ENCODE measurements at places on chromosomes 13 and 19.

DNA sequence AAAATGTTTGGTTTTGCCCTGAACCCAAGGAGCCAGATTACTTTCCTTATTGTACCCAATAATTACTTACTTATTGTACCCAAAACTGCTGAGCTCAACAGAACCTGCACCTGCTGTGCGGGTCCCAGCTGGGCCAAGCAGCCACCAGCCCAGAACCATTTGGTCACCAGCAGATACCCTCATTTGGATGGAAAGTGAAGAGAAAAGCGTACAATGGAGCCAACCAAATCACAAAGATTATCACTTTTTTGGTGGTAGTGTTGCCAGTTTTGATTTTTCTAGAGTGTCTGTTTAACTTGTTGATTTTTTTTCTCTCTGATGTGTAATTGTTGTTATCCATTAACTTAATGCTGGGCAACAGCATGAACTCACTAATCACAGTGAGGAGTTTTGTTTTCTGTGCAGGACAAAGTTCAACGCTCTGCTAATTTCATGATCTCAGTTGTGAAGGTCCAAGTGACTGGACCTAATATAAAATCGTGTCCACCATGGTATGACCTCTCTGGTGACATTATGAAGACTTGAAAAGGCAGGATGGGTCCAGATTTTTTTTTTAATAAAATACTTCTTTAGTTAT is 23.8 kb downstream of the SPATA13 start:
- DNase-seq = no peak

- DNase-seq = peak; percentile 73
These were observed 6.2 kb downstream of the ZNF763 start for GRCh38 chr19:11971041-11971440.

GRCh38 chr19:48741129-48741999 is 954 bp upstream of the RASIP1 start:
- DNase-seq = peak; percentile 19

DNA sequence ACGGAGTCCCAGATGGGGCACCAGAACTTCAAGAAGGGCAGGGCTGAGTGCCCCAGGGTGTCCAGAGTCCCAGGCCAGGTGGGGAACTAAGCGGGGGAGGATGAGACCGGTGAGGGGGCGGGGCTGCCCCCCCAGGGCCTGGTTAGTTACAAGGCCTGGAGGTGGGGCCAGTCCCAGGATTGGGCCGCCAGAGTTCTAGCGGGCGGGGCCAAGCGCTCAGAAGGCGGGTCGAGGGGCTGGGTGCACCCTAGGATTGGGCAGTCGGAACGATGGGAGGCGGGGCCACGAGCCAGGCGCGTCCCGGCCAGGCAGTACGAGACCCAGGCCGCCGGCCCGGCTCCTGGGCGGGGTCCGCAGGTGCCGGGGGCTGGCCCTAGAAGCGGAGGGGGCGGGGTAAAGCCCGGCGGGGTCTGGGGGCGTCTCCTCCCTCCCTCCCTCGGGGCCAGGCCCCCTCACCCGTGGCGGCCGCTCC is 571 bp downstream of the ZNF653 start:
- DNase-seq = peak; percentile 94

DNA sequence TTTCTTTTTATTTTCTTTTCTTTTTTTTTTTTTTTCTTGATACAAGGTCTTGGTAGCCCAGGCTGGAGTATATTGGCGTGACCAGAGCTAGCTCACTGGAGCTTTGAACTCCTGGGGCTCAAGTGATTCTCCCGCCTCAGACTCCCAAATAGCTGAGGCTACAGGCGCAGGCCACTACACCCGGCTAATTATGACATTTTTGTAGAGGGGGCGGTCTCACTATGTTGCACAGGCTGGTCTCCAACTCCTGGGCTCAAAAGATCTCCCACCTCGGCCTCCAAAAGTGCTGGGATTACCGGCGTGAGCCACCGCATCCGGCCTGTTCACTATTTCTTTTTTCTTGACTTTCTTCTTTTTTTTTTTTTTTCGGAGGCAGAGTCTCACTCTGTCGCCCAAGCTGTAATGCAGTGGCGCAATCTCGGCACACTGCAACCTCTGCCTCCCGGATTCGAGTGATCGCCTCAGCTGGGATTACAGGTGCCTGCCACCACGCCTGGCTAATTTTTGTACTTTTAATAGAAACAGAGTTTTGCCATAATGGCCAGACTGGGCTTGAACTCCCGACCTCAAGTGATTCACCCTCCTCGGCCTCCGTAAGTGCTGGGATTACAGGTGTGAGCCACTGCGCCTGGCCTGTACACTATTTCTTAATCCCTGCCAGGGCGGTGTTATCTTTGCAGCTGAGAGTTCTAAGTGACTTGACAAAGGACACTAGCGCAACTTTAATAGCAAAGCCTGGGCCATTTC is 37.1 kb upstream of the LSM14A start:
- no peak for DNase-seq

DNA sequence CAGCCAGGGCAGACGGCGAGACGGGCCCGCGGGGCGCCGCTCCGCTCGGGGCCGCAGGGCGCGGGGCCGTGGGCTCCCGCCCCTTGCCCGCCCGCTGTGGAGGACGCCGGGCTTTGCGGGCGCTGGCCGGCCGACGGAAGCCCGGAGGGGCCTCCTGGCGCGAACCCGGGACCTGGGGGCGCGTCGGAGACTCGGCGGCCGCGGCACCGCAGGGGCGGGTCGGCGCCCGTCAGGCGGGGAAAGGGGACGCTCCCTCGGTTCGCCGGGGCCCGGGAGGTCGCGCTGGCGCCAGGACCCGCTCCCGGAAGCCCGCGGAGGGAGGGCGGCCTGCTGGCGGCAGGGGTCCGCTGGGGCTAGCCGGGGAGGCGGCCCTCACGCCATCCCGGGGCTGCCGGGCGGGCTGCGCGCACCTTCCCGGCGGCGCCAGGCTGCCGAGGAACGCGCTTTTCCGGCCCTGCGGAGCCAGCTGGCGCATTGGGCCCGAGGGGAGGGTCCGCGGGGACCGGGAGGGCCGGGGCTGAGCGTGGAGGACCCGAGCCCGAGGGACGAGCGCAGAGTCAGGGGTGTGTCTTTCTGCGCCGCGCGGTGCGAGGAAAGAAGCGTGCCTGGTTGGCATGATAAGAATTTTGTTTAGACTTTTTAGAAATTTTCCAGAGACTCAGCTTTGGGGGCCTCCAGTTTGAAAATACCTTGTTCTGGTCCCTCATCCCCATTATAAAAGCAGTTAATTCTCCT is 511 bp downstream of the GARRE1 start:
- DNase-seq = peak; percentile 28

GRCh38 chr13:74070513-74070912 is 63.7 kb downstream of the KLF12 start:
- DNase-seq = no peak

GRCh38 chr13:108034909-108035410 is 180.4 kb downstream of the LIG4 start:
- DNase-seq = no peak

DNA sequence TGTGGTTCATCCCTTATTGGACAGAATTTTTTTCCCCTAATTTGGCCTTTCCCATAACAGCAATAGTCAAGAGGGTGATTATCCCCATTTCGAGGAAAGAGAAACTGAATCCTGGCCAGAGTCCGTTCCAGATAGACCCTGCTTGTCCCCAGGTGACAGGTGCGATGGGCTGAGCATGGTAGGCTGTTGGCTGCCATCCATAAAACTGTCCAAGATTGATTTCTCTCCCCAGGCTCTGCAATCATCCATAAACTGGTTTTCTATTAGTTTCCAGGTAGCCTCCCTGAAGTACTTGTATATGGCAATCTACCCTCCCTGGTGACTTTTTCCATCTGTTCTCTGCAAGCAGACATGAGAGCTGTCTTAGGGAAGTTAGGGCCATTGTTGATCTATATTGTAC is 25.4 kb downstream of the SERP2 start:
- DNase-seq = no peak

DNA sequence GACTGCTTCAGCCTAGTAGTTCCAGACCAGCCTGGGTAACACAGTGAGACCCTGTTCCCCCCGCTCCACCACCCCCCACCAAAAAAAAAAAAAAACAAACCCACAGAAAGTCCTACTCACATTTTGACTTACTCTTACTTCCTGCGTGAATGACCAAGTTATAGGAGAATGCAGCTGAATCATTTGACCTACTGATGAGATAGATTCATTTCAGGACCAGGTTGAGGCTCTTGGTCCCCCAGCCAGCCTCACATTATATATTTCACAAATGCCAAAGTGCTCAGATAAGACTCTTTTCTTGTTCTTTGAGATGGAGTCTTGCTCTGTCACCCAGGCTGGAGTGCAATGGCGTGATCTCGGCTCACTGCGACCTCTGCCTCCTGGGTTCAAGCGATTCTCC is 70.2 kb downstream of the KLF5 start:
- DNase-seq = no peak

- DNase-seq = no peak
These were observed 703 bp downstream of the KLF16 start for GRCh38 chr19:1862424-1863327.

GRCh38 chr19:50359328-50359818 is 6.1 kb downstream of the NAPSA start:
- DNase-seq = no peak

GRCh38 chr19:17841810-17842662 is 5.7 kb downstream of the JAK3 start:
- no peak for DNase-seq

DNA sequence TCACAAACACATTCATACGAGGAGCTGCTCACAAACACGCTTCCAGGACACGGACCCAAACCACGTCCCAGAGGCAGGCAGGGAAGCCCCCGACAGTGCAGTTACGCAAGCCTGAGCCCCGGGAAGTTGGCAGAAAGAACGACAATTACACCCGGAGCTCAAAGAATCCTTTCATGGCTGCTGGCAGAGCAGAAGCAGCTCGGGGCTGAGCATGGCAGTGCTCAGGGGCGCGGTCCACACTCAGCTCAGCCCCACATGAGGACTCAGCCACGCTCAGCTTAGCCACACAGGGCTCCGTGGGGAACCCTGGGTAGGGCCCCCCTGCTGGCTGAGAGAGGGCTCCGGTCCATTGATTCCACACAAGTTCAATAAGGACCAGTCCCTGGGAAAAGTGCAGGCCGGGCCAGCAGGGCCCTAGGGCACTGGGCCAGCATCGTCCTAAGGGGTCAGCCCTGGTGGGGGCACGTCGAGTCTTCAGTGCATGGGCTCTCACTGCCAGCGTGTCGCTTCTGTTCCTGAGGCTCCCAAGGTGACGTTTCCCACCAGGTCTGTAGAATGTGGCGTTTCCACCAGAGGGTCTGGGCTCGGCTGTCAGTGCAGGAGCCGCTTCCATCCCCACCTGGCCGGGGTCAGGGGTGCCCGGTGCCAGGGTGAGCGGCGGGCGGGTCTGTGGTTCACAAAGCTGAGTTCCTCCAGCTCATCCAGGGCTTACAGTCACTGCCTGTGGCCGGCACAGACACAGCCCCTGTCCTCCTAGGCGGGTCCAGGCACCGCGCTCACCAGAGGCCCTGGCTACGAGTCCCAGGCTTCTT is 23.1 kb downstream of the GAS6 start:
- no peak for DNase-seq

DNA sequence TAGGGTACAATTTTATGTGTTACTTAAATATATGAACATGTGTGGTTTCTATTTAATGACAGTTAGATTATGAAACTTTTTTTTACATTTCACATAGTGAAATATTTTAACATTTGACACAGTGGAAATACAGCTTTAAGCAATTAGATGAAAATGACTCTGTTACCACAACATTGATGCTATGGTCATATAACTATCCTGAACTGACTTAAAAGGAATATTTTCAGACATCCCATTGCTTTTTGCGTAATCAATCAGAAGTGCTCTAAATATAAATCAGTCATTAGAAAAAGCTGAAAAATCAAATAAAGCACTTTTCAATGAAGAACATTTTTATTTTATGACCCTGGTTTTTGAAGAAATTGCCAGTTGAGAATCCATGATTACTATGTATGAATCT is 80.3 kb downstream of the UFM1 start:
- DNase-seq = no peak

- no peak for DNase-seq
These were observed 14.6 kb downstream of the HS6ST3 start for GRCh38 chr13:96104516-96104915.

- DNase-seq = no peak
These were observed 1.4 kb upstream of the SAMD1 start for GRCh38 chr19:14091813-14092462.

GRCh38 chr13:46810440-46810839 is 13.5 kb upstream of the ESD start:
- no peak for DNase-seq

DNA sequence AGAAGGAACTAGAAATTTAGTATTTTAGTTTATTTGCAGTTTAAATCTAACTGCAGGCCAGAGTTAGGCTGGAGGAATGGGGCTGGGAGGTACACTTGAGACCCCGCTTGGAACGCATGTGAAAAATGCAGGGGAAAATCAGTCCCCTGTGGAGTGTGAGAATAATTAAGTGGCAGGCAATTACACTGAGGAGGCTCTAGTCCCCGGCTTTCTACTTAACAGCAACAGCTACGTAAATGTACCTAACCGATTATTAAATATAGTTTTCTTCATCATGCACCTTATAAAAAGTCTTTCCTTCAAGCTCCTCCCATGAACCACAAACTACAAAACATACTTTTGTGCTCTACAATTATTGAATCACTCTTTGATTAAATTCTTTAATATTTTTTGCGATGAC is 804 bp downstream of the ZNF708 start:
- no peak for DNase-seq

- peak; percentile 98 for DNase-seq
These were observed at the start of gene TRIM28 for GRCh38 chr19:58543826-58544590. TSS of gene TRIM28 (plus strand) at chr19:58544064. CDS start at chr19:58544758, 694 bp downstream.

GRCh38 chr19:5803441-5803751 is 1.5 kb upstream of the NRTN start:
- no peak for DNase-seq

DNA sequence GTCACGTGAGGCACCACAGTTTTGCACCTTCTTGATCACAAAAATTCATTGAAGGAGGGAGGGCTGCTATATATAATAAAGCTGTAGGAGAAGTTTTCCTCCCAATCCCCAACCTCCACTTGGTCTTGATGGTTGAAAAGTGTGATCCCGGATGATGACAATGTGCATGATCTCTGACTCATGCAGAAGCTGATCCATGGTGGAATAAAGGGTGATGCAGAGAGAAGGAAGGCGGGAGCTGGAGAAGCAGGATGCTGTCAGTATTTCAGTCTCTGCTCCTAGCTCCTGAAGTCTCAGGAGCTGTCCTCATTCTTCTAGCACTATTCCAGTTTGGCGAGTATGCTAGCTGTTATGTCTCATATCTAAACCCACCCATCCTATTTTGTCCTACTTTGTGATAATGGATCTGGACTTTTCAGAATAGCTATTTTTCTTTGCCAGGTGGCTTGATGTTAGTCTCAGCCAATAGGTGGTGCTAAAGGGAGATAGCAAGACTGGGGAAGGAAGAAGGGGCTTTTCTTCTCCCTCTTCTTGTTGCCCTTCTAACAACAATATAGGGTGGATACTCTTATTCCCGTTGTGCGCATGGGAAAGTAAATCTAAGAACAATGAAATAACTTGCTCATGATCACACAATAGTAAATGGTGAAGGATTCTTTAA is 65.6 kb upstream of the HTR2A start:
- peak; percentile 51 for DNase-seq

DNA sequence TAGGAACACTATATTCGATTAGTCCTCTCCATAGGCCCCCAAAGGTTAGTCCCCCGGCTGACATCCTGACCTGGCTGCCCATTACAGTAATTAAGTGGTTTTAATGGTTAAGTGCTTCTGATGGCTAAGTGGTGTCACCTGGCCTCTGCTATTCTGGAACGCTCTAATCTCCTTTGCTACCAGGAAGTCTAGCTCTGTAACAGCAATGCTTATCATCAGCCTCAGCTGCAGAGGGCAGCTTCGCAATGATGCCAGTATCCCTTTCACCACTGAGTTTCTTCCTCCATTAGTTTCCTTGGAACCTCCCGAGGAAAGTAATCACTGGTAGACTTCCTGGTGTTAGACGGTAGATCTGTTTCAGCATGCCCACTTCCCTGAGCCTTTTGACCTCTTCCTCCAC is 8.6 kb upstream of the RNF6 start:
- DNase-seq = no peak
